ENCODE measurements at places on chromosomes 11 and 22.

DNA sequence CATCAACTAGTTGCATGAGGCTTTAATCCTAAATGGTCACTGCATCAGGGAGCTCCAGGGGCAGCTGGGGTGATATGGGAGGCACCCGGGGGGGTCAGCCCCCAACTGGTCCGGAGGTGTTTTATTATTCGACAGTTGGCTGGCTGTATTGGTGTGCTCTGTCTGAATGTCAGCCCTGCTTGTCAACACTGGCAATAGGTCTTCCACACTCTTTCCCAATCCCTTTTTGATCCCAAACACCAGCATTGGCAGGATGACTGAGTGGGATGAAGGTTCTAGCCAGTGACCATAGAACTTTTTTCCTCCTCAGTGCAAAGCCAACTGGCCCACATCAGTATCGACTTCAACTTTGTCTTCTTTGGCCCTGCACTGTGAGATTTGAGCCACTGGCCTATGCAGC is 8.9 kb upstream of the LDLRAD3 start:
- no peak for DNase-seq

DNA sequence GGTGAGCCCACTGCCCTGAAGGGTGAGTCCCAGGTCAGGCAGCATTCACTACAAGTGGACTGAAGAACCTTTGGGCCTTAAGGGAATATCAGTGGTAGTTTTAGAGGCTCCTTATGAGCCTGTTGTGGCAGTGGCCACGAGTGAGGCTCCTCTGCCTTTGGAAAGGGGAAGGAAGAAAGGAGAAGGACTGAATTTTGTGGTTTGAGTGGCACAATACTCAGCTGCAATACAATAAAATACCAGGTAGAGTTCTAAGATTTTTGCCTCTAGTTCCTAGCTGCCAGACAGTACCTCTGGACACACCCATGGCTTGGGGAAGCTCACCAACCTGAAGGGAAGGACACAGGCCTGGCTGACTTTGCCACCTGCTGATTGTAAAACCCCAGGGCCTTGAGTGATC is 260.9 kb downstream of the DYNC2H1 start:
- DNase-seq = no peak

DNA sequence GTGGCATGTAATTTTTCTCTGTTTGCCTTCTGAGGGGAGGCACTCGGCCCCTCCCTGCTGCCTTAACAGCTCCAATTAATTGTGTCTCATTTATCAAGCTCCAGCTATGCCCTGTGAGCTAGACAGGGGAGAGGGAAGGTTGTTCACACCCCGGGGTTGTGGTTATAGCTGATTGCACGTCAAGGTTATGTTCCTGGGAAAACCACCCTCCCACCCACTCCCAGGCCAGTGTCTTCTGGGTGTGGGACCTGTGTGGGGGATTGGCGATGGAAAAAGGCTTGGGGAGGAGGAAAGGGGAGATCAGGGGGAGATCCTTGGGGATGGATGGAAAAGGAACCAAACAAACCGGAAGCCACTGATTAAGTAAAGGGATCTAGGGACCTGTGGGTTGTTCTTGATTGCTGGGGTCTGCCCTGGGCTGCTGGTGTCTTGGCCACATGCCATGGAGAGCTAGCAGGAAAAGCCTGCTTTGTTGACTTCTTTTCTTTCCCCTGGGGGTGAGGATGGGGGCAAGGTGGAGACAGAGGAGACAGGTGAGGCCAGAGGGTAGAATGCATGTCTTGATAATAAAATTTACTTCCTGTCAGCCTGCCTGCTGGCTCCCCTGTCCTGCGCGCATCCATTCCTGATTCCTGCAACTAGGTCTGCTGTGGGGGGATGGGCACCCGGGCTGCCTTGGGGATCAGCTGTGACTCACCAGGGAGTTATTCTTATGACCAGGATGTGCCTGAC is 13.5 kb upstream of the SORL1-AS1 start:
- DNase-seq = no peak

GRCh38 chr11:65085446-65085845 is 1.4 kb downstream of the ZFPL1 start:
- no peak for DNase-seq

DNA sequence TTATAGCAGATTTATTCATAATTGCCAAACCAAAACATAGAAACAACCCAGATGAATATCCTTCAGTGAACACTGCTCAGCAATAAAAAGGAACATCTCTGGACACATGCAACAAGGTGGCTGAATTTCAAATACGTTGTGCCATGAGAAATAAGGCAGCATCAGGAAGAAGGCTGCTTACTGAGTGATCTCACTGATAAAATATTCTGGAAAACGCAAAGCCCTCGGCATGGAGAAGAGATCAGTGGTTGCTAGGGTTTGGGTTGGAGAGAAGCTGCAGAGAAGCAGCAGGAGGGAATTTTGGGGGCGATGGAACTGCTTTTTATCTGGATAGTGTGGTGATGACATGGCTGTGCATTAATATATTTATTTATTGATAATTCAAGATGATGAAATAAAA is 11.0 kb upstream of the SHANK2 start:
- DNase-seq = no peak

- DNase-seq = no peak
These were observed 63.6 kb downstream of the NFAM1 start for GRCh38 chr22:42368379-42369249.

DNA sequence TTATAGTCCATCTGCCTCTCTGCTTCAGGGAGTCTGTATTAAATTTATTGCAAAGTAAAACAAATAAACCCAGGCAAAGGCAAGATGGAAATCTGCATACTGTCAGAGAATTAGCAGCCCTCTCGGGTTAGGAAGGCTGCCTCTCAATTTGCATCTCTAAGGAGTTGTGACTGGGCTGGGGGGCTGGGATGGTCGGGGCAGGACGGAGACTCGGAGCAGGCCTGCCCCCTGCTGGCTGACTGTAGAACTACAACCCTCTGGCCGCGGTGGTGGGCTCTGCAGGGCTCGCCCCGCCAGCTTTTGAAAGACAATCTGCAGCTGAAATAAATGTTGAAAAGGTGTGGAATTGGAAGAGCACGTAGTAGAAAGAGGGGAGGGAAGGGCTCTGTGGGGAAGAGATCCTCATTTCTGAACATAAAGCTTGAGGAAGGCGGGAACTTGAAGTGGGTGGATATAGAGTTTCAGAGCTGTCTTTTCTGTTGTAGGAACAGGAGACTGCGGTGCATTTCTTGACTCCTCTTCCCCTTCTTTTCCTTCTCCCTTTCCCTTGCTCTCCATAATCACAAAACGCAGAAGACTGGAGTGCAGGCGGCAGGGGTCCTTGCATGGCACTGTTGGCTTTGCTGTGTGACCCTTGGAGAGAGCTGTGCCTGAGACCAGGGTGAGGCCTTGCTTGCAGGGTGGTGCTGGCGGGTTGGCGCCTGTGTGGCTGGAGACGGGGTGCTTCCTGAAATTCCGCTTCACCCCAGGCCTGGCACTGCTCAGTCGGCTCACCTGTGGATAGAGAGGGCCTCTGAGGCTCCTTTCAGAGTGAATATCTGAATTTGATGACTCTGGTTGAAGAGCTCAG is 22.6 kb upstream of the PKNOX2 start:
- DNase-seq = peak; percentile 57

GRCh38 chr11:12414611-12415010 is 37.2 kb downstream of the PARVA start:
- DNase-seq = no peak

DNA sequence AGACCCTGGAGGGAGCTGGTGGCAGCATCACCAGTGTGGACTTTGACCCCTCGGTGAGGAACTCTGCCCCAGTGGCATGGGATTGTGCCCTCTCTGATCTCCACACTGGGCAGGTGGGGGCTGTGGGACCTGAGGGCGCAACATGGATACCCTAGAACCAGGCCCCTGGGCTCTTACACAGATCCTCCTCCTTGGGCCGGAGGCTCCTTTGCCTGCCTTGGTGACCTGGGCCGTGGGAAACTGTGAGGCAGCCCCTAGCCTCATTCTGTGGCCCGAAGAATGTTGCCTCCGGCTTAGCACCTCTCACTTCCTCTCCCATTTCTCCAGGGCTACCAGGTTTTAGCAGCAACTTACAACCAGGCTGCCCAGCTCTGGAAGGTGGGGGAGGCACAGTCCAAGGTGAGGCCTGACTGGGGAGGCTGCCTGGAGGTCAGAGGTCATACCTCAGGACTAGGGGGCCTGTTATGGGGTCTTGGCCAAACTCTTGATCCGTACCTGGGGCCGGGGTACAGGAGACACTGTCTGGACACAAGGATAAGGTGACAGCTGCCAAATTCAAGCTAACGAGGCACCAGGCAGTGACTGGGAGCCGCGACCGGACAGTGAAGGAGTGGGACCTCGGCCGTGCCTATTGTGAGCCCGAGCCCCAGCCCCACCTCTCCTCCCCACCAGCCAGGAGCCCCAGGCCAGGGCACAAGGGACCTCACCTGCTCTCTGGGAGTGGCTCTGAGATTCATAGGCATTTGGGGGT is 12.2 kb downstream of the ATG16L2 start:
- no peak for DNase-seq

GRCh38 chr11:19040051-19040450 is 20.5 kb downstream of the MRGPRX2 start:
- no peak for DNase-seq

DNA sequence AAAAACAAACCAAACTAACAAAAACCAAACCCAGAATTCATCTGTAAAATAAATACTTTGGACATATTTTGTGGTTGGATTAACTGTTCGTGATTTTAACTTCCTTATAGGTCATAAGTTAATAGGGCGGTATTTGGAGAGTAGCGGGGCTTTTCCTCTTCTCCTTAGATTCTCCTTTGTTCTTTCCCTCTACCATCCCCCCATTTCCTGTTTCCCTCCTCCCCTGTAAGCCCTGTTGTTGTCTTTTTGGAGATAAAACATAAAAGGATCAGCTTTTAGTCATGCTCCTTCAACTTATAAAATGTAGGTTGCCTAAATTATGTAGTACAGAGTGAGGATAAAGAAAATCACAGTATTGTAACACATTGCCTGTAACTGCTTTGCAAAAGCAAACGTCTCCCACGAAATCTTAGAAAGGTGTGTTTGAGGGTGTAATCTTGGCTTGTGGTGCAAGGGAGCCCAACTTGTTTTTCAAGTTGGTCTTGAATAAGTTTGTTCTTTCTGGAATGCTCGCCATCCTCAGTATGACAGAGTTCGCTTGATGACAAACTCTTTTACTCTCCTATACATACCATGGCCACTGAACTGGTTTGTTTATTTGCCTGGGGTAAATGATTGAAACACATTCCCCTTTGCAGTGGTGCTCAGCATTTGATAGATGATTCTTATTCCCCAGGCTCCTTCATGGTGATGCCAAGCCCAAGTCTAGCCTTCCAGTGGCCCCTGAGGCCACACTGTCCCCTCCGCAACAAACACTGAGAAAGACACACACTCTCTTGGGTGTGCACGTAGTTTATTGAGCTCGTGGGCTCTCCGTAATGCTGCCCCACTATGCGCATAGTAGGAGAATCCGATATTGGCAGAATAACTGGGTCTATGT is 49.4 kb downstream of the TEAD1 start:
- no peak for DNase-seq

GRCh38 chr11:1335811-1336761 is 26.7 kb upstream of the TOLLIP start:
- peak; percentile 28 for DNase-seq

- DNase-seq = no peak
These were observed 165.8 kb upstream of the NARS2 start for GRCh38 chr11:78740199-78741071.

DNA sequence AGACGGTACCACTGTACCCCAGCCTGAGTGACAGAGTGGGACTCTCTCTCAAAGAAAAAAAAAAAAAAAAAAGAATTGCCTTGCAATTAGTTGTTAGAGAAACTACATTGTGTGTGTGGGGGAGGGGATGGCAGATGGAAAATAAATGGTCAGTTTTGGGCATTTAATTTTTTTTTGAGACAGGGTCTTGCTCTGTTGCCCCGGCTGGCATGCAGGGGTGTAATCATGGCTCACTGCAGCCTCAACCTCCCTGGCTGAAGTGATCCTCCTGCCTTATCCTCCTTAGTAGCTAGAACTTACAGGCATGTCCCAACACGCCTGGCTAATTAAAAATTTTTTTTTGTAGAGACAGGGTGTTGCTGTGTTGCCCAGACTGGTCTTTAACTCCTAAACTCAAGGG is 36.4 kb downstream of the WEE1 start:
- no peak for DNase-seq

- no peak for DNase-seq
These were observed 3.6 kb upstream of the OR2AT4 start for GRCh38 chr11:75100314-75100713.

DNA sequence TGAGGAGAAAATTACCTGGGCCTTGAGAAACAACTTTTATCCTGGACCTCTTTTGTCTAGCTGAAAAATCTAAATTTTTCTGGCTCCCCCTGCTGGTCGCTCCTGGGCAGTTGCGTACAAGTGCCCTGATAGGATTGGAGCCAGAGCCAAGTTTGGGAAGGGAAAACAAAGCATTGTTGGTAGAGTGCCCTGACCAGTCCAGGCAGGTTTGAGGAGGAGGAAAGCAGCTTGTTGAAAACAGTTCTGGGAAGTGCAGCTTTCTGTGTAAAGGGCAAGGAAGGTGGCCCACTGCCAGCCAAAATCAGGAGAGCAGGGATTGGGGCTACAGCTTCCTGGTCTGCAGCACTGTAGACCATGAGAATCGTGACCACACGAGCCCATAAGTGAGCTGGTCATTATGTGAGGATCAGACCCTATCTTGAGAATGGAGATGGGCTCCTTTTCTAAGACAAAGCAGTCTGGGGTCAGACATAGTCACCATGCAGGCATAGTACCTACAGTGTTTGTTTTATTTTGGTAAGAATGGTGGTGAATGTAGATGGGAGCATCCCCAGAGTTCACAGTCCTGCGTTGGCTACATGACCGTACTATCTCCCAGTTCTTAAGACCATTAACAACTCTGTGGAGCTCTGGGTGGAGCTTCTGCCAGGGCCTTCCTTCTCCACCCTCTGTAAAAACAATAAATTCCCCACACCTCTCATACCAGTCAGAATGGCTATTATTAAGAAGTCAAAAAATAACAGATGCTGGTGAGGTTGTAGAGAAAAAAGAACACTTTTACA is 21.3 kb upstream of the PIK3IP1 start:
- DNase-seq = no peak

- no peak for DNase-seq
These were observed 11.3 kb downstream of the NCF4 start for GRCh38 chr22:36872084-36872483.

GRCh38 chr22:44200855-44201550 is 20.3 kb downstream of the PARVG start:
- no peak for DNase-seq

- no peak for DNase-seq
These were observed 540.3 kb downstream of the NTM start for GRCh38 chr11:131910523-131911387.

GRCh38 chr22:47057916-47058585 is 295.6 kb downstream of the TBC1D22A start:
- DNase-seq = no peak

GRCh38 chr11:56885177-56885576 is 103.5 kb upstream of the OR5AK2 start:
- no peak for DNase-seq

GRCh38 chr11:116773203-116774097 is 663 bp upstream of the BUD13 start:
- DNase-seq = no peak

GRCh38 chr11:120023120-120023519 is 114.8 kb downstream of the TRIM29 start:
- DNase-seq = no peak
